Fibroblast of the aortic adventitia (primary cell): ENCODE measurements at places on chromosomes 12 and 14.

DNA sequence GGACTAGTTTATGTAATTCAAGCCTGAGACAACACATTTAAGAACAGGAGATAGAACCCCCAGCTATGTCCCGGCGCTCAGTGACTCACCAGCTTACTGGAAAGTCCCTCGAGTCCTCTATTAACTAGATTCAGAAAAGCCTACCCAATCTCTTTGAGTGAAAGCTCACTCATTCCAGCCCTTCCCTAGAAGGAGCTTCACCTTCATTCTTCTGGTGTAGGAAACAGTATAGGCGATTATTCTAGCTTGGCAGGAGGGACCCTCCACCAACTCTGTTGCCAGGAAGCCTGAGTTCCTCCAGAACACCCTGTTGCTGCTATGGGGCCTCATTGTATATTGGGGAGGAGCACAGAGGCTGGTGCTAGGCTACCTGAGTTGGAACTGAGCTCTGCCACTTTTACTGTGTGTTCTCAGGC, 57.2 kb upstream of the AEBP2 start:
- DNase-seq, result peak; percentile 85

DNA sequence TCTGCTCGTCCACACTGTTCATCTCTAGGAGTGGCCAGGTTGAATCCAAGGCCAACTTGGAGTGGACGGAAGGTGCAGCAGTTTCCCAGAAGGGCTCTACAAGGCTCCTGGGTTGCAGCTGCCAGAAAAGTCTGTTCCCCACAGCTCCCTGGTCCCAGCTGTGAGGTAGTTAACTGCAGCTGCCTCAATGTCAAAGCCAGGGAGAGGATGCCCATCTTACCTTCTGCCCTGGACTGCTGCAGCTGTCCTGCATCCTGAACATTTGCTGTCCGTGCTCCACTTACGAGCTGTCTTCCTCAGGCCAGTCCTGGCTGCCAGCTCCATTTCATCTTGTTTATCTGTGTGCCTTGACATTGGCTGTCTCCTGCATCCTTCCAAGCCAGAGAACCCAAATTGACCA, 227.3 kb downstream of the SLC41A2 start:
- no peak for DNase-seq

- DNase-seq, result peak; percentile 83
Observed at GRCh38 chr14:61456720-61457119, 135.3 kb downstream of the PRKCH start.

DNA sequence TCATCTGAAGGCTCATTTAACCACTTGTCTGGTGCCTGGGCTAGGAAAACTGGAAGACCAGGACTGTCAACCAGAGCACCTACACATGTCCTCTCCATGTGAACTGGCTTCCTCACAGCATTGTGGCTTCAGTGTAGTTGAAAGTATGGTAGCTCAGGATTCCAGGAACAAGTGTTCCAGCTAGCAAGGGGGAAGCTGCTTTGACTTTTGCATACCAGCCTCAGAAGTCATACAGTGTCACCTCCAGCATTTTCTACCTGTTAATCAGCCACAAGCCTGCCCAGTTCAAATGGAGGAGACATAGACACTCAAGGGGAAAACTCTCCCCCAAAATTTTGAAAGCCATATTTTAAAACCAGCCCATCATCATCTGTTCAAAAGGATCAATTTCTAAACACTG, 212.8 kb upstream of the CAND1 start:
- no peak for DNase-seq

- peak; percentile 79 for DNase-seq
Observed at GRCh38 chr14:35257809-35258208, 34.4 kb upstream of the PSMA6 start.

GRCh38 chr14:77869340-77869739, 69.4 kb downstream of the ADCK1 start:
- DNase-seq, result no peak

DNA sequence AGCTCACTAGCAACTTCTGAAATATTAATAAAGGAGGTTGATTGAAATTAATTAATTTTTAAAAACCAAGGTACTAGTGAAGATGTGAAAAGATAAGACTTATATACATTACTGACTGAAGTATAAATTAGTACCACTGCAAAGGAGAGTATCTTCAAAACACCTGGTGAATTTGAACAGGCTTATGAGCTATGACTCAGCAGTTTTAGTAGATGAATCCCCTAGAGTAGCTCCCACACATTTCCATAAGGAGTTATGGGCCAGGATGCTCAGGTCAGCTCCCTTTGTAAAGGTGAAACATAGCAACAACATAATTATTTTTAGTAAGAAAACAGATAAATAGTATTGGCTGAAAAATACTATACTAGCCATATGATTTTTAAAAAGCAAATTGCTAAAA, 218.6 kb downstream of the SYT1 start:
- DNase-seq, result peak; percentile 16

DNA sequence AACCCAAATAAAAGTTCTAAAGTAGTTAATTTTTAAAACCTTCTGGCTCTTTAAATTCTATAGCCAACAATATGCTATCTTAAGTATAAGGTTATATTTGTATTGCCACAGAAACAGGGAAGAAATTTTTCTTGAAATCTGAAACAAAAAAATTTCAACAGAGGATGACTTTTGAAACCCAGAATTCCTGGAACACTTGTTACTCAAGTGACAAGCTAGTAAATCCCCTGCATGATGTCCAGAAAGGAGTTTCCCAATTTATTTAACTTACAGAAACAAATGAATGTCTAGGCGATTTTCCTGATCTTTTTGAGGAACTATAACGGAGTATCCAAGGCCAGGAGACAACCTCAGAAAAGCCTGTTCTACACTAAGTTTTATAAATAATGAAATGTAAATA, 69.6 kb downstream of the SLC41A2 start:
- DNase-seq, result no peak

GRCh38 chr12:65930114-65930828, 106.0 kb downstream of the HMGA2 start:
- no peak for DNase-seq

- peak; percentile 25 for DNase-seq
Observed at GRCh38 chr12:122079532-122080081, 1.1 kb downstream of the MLXIP start.

DNA sequence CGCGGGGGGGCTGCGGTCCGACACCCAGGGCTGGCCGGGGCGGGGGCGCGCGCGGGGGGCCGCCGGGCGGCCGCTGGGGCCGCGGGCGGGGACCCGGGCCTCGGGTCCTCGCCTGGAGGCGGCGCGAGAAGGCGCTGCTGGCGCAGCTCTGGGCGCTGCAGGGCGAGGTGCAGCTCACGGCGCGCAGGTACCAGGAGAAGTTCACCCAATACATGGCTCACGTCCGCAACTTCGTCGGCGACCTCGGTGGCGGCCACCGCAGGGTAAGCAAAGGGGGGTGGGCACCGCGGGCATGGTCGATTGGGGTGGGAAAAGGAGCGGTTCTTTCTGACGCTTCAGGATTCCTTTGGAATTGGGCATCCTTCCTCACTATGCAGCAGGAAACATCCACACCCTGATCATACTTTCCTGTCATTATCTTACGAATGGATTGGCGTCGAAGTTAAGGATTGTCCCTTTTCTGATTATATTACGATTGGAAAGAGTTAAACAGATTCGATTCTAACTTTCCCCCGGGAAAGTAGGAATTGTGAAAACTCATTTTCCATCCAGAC, 798 bp downstream of the PDZRN4 start:
- no peak for DNase-seq

- peak; percentile 19 for DNase-seq
Observed at GRCh38 chr14:96592591-96593386, 90.6 kb downstream of the PAPOLA start.

DNA sequence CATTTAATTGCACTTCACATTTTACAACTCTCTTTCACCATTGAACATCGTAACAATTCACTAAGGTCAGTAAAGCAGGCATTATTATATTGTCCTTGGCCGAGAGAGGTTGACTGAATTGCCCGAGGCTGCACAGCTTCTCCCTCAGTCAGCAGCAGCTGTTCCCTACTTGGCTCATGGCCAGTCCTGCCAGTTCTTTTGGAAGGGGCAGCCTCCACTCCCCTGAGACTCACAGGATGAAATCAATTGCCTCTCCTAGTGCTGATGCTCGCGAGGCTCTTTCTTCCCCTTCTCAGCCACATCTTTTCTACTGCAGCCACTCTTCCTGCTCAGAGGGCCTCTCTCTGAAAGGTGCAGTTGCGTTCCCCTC, 79.9 kb upstream of the KCNA1 start:
- DNase-seq, result no peak

DNA sequence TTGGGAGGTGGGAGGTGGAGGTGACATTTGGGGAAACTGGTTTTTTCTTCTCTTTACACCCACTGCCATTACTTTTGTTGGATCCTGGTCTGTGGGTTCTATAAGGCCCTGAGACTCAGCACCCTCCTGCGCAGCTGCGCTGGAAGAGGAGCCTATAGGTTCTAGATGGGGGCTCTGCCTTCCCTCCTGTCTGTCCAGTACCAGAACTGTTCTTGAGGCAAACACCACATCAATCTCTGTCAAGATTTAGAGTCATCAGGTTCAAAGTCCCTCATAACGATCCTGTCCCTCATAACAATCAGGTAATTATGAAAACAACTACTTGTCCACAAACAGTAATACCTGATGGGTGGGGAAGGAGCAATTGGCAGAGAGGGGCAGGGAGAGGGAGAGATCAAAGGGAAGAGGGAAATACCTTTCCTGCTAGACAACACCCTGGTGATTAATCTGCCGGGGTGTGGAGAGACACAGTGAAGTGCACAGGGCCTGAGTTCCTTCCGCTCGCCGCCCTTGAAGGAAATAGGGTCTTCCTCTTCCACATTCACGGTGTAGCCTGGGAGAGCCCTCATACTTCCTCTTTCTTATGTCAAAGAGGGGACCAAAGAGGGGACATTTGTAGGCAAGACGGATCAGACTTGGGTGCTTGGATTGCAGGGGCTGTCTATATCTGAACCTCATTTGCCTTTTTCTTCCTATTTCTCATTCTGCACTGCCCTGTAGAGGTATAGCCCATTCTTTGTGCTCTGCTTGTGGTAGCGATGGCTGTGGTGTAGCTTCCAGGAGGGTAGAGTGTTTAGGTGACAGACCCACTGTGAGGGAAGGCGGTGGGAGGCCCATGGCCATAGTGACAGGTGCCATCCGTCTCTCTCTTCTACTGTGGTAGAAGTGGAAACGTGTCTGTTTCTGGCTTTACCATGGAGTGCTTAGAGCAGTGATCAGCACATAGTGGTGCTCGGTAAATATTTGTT, 12.6 kb downstream of the GPRC5A start:
- no peak for DNase-seq

GRCh38 chr12:123498126-123498825, 35.2 kb downstream of the RILPL1 start:
- no peak for DNase-seq

GRCh38 chr12:83805873-83806272, 1106.7 kb downstream of the SLC6A15 start:
- no peak for DNase-seq

DNA sequence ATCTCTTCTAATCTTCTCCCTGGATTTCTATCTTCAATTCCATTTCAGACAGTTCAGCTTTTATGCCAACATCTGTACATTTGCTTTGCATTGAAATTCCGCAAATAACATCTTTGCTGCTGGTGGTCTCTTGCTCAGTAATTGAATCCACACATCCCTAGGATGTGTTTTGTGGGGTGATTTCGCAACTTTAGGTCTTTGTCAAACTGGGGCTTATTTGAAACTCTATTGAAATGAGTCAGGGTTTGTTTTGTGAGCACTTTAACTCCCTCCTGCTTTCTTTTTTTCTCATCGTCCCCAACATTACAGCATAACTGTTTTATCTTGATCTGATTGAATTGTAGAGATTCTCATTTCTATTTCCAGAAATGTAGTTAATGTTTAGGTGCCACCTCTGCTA, 404.3 kb downstream of the NPAS3 start:
- no peak for DNase-seq

DNA sequence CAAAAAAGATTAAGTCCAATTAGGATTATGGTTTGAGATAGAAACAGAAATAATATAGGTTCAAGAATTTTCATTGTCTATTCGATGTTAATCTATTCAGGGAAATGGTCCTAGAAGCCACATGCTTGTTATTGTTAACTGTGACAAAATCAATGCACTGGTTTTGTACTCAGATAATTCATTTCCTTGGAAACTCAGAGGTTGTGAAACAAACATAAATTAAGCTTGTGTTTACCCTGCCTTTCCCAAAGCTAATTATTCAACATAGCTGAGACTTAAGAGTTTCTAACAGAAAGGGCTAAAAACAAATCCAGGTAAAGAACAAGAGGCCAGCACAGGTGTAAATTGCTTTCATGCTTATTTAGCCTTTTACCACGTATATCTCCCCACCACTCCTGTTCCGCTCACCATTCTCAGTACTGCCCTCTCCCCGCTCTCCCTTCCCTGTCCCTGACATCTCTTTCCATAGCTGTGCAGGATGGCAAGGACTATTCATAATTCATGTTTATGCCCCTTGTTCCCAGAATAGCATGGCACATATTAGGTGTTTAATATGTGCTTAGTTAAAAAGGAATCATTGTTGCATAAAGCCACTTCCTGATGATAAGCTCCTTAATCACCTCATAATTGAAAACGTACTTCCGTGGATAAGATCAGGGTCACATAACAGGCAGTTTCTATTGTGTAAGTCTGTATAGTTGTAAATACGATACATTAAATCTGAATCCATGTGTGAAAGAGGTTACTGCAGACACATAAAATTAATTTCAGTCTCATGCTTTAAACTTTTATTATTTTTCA, 131.8 kb upstream of the USP15 start:
- no peak for DNase-seq

DNA sequence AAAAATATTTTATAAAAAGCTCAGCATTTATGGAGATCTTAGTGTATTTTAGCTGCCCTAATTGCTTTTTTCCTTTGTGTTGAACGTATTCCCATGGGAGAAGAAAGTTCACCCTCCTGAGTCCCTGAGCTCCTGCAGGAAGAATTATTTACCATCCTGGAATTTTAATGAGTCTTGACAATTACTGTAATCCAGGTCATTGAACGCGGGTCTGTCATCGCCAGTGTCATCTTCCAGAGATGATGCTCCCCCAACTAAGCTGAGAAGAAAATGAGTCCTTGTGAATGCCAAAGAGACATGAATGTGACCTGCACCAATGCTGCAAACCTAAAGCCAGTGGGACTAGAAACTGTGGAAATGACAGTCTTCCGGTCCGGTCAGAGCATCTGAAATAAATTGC, 129.5 kb downstream of the FBXL14 start:
- no peak for DNase-seq

- peak; percentile 65 for DNase-seq
Observed at GRCh38 chr12:52006726-52007157, at the start of gene TAMALIN. Gene TAMALIN (plus strand): TSS chr12:52006946. CDS start chr12:52007020, 74 bp downstream.

DNA sequence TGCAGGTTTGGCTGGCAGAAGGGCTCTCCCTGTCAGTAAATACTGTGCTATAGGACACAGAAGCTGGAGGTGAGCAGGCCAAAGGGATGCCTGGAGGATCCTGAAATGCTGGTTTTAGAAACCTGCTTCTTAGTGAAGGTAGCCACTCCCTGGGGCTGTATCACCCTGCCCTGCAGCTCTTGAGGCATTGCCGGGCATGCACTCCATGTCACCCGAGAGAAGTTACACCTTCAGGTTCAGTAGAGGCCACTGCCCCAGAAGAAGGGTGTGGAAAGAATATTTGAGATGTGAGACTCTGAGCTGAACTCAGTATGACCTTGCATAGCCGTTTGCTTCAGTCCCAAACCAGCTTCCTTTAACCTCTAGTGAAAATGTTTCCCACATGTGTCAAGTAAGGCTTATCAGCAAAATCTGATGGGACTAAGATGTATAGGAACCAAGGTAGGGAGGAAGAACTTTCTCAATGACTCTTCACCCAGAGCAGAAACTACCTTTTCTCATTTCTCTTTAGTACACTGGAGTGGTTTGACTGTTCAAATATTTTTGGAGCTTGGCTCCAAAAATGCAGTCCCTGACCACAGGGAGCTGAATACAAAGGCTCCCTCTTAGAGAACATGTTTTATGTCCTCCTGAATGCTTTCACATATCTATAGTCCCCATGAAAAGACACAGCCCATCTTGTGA, 164.5 kb upstream of the DYRK2 start:
- DNase-seq, result no peak
